ENCODE measurements at places on chromosomes 11 and 22.

DNA sequence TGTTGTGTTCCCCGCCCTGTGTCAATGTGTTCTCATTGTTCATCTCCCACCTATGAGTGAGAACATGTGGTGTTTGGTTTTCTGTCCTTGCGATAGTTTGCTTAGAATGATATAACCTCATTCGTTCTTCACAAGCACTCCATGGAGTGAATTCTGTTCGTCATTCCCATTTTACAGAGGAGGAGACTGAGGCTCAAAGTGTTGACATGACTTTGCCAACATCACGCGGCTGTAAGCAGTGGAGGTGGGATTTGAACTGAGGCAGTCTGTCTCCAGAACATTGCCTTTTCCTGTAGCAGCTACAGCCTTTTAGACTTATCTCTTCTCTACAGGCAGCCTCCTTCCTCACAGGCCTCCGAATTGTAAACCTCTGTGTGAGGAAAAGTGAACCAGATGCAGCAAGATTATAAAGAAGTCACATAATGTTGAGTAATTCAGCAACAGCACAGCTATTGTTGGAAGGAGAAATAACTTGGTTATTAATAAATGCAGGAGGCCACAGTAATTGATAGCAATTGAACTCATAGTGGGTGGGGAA, 74.6 kb downstream of the MYO18B start:
- no peak for DNase-seq

- no peak for DNase-seq
Observed at GRCh38 chr11:125517116-125517770, 21.2 kb upstream of the FEZ1 start.

DNA sequence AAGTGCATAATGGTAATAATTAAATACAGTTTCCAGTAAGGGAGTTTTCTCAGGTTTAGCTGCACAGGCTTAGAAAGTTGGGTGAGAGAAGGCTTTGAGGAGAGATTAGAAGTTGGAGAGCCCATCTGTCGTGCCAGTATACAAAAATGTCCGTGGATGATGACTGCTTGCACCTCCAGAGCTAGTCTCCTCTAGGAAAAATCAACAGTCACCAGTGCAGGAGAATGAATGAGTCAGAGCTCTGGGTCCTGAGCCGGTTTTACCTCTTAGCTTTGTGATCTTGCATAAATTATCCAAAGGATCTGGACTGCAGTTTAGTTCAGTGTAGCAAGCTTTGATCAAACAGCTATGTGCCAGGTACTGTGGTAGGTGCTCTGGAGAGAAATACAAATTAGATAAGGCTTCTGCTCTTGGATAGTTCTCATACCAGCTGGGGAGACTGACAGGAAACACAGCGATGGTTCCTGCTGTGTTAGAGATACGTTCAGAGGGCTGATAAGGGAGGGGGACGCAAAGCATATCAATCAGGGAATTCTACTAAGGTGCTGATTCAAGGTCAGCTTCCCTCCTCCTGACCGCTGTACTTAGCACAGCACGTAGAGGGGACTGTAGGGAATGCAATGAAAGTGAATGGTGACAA, 125.9 kb downstream of the TEAD1 start:
- DNase-seq = no peak

DNA sequence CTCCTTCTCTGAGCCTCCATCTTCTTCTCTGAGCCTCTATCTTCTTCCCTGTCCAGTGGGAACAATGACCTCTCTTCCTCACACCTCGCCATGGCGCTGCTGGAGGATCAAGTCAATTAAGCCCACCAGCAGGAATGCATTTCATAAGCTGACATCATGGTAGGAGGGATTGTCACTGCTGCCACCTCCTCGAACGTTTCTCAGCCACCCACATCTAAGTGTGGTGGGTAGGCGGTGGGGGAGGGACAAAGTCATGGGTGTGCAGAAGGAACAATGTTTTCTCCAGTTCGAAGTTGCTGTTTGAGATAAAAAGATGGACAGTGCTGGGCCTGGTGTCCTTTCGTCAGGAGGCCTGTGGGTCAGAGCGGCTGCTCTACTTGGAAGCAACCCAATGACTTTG, 44.0 kb downstream of the DHCR7 start:
- DNase-seq = no peak

Measured in activated effector memory CD4-positive, alpha-beta T cell treated with Interleukin-2 at 50 U/mL for 16 hours (primary cell).